ENCODE measurements at places on chromosomes 4 and X.

GRCh38 chr4:153204728-153205648 is 745 bp downstream of the TRIM2 start:
- DNase-seq, result peak; percentile 45

- no peak for DNase-seq
Observed at GRCh38 chr4:8090312-8090711, 68.3 kb downstream of the ABLIM2 start.

- no peak for DNase-seq
Observed at GRCh38 chr4:147617841-147618691, 869 bp downstream of the TMEM184C start.

DNA sequence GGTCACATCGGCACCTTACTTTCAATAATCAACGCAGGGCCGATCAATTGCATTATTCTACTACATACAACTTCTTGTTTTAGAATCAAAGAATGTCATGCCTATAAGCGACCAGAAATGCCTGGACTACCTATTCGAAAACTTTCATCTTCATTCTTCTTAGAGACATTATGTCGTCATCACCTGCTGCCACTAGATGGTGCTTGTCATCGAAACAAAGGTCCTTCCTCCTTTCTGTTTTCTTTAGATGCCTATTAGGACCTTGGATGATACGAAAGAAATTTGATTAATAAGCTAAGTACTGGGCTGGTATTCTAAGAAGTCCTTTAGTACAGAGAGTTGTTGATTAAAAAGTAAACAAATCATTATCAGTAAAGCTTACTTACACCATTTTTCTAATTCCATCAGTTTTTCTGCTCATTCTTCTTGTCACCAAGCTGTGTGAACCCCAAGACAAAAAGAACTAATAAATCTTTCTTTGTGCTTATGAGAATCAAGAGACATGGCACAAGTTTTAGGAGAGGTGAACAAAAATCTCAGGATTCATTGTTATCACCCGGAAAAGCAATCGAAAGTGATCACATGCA is 154.5 kb upstream of the SLC4A4 start:
- peak; percentile 39 for DNase-seq

GRCh38 chrX:20545538-20545937 is 278.8 kb upstream of the RPS6KA3 start:
- DNase-seq, result no peak

GRCh38 chrX:134803060-134803459 is 144.8 kb upstream of the PLAC1 start:
- no peak for DNase-seq

DNA sequence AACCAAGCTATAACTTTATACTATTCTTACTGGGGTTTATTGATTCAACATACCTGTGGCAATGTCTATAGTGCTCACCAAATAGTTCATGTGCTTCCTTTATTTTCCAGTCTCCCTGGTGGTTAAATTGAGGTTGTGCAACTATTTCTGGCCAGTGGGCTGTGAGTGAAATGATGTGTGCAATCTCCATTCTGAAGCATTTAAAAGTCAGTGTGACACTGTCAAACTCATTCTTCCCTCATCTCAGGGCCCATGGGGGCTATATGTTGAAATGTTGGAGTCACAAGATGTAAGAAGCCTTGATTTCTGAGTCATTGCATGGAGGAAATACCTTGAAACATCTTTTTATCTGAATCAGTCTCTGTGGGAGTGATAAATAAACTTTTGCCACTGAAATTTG is 414.3 kb upstream of the RPS6KA3 start:
- no peak for DNase-seq

DNA sequence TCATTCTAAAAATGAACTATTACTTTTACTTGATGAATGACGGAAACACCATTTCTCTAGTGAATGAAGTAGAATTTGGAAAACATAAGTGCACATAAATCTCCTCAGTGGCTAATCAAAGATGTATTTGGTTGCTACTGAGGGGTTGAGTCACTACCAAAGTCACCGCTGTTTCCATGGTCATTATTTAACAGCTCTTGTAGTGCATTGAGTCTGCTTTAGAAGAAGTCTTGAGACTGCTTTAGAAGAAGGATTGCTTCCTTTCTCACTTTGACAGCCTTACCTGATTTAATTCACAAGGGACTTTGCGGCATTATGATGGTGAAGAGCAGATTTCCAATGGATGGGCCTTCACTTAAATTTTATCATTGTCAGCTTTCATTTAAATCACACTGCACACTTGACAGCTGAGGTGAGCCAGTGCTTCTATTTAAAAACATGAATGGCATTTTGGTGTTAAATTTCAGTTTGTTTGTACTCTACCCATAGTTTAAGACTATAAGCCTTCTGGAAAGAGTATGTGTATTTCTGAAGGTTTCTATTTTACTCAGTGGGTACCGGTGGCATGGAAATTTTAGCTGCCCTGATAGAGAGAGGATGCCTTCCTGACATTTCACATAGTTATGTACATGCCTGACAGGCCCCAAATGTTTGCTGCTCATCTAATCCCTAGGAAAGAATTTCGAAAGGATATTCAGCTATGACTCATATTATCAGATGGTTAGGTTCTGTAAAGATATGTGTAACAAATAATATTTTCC is 9.5 kb downstream of the ASB5 start:
- DNase-seq, result no peak

DNA sequence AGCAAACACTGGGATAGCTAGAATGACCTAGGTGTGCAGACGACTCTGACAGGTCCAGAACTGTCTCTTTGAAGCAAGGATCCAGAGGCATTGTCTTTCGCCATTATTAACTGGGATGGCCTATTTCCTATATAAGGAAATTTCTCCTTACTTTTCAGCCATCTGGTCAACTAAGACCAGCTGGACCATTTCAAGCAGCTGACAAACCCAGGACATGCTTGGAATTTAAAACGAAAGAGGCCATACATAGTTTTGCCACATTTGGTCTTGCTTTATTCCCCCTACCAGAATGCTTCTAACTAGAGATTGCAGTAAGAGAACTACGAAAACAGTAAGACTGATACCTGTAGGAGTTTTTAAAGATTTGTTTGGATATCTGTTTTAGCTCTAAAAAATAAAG is 87.0 kb downstream of the GLRA2 start:
- no peak for DNase-seq

DNA sequence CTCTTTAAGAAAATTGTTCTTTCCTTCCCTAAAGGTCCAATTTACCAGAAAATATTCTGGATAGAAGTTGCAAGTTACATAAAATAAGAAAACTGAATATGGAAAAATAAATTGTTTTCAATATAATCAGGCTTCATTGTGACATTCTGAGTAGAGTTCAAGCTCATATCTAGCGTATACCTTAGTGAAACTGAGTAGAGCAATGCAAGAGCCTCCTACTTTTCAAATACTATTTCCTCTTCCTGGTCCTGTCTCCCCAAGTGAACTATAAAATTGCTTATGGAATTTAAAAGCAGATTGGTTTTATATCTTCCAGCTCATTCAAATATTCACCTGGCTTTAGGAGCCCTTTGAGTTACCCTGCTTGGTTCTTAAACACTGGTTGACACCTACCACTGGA is 189.3 kb upstream of the GALNT7 start:
- DNase-seq, result no peak

DNA sequence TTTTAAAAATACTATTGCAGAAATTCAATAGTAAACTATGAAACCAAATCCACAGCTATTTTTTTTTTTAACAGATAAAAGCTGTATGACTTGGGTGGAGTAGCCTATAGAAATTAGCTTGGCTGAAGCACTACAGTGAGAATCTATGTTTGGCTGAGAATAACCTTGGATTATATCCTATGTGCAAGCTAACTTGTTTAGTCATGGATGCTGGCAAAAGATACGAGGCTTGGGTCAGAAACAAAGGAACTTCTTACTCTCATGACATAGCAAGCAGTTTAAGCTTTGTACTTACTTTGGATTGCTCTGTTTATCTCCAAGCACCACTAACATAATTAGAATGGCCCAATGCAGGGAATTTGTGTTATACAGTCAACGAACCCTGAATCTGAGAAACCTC is 119.2 kb upstream of the GRID2 start:
- no peak for DNase-seq

DNA sequence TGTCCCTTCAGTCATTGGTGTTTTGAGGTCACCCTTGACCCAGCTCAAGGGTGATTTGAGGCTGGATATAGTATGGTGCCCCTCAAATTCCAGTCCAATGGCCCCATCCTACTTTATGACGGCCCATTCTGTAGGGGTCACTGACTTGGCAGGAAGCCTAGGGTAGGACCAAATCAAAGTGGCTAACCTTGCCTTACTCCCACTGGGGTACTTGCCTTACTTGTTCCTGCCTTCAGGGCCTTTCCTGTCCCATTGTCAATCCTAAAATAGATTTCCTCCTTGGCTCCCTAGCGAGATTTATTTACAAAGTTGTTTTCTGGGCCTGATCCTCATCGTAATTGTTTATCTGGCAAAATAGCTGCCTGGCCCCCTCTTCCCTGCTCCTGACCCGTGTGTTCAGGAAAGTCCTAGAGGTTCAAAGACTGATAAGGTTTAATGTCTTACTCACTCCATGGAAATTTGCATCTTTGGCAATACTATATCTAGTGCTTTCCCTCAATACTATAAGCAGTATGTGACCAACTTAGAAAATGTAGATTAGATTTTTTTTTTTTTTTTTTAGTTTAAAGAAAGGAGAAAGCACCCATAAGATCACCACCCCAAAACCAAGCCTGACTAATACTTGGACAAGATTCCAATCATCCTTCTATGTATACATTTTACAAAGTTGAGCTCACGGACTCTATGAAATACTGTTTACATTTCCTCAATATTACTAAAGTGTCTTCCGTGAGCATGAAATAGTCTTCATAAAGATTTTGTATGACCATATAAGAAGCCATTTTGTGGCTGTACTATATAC is 44.8 kb downstream of the MSN start:
- no peak for DNase-seq

- no peak for DNase-seq
Observed at GRCh38 chrX:136147976-136148375, 643 bp downstream of the FHL1 start.

DNA sequence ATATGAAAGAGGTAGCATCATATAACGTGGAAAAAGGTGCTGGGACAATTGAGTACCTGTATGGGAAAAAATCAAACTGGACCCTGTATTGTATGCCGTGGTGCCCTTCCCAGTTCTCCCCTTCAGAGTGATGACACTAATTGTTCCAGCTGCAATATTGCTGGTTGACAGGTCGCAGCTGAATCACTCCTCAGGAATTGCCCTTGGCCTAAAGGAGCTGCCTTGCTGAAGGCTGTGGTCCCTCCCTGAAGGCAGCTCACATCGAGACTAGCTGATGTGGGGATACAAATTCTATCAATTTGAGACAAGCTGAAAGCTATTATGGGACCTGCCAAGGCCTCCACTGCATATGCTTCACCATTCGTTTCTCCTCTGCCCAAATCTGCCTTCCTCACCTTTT is 39.3 kb upstream of the CXCL8 start:
- no peak for DNase-seq

GRCh38 chr4:94507708-94508107 is 56.0 kb downstream of the PDLIM5 start:
- DNase-seq, result no peak

GRCh38 chr4:83022724-83023450 is 12.1 kb upstream of the COPS4 start:
- no peak for DNase-seq

GRCh38 chr4:81625422-81626417 is 154.0 kb upstream of the RASGEF1B start:
- no peak for DNase-seq

DNA sequence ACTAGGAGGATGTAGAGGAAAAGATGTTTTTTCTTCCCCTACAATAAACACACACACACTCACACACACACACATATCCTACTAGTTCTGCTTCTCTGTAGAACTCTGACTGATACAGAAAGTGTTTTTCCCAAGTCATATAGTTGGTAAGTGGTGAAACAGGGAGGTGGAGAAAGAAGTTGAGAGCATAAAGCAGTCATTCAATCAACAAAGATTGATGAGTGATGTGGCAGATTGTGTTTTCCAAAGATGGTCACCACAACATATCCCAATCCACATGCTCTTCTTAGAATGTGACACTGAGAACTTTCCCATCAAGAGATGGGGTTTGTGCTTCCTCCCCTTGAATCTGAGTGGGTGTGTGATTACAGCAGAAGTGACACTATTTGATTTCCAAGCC is 123.4 kb upstream of the ATP6AP2 start:
- DNase-seq, result no peak

- no peak for DNase-seq
Observed at GRCh38 chrX:24002792-24003191, 24.2 kb downstream of the KLHL15 start.
